ENCODE measurements at places on chromosomes 4 and X. TPM values are rescaled to one million over a fixed set of nuclear protein-coding genes. Genes with fewer than 3 reads are reported as not detected.

The SNCA gene
- 9.3 TPM for total RNA-seq

GRCh38 chr4:26576231-26576739 lies 7.6 kb upstream of the TBC1D19 start:
- no peak overlapping the region for H3K27ac ChIP-seq
- no peaks in the 10 kb centered on the region for H3K36me3 ChIP-seq
- H3K4me1 ChIP-seq: peaks cover 5% of the 10 kb centered on the region
- no peaks in the 10 kb centered on the region for H3K27me3 ChIP-seq

- peaks cover 63% of the 10 kb centered on the region for H3K4me1 ChIP-seq
- no peaks in the 10 kb centered on the region for H3K36me3 ChIP-seq
- peak overlapping the region; percentile 100 for H3K27ac ChIP-seq
- peak overlapping the region; percentile 77 for H3K4me3 ChIP-seq
- DNase-seq: peak; percentile 53
These were observed 426 bp downstream of the SLBP start for GRCh38 chr4:1711571-1712215.

DNA sequence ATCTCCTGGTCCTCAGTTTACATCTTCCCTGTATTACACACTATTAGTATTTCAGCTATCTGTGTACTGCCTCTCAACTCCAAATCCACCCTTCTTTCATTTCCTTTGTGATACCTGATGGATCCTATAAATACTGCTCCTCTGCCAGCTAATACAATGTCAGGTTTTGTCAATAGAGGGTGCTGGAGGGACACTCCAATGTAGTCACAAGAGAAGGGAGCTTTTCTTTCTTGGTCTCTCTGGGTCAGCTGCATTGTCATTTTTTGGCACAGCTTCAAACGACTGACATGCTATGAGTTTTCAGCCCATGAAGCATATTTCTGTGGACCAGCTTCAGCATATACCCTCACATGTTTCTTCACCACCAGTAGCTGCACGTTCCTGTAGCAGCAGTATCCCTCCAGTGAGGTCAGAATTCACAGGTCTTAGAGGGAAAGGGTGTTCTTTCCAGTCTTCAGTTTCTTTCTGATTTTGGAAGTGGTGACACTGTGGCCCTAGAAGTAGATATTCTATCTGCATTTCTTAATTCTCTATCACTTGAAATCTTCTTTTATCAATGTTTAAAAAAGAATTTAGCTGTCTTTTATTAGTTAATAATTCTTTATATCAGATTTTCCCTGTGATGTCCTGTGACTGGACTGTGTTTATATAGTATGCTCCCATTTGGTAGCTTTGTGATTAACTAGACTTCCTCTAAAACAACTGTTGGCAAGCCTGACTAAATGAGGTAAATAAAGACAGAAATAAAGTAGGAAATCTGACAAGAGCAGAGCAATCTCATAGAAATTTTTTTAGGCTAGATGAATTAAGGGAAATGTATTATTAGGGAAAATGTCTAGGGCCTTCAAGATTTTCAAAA lies 60.6 kb downstream of the GABRA2 start:
- no peaks in the 10 kb centered on the region for H3K27me3 ChIP-seq
- H3K36me3 ChIP-seq: no peaks in the 10 kb centered on the region
- H3K27ac ChIP-seq: no peak overlapping the region

The NUDT11 gene
- total RNA-seq: 2.1 TPM

DNA sequence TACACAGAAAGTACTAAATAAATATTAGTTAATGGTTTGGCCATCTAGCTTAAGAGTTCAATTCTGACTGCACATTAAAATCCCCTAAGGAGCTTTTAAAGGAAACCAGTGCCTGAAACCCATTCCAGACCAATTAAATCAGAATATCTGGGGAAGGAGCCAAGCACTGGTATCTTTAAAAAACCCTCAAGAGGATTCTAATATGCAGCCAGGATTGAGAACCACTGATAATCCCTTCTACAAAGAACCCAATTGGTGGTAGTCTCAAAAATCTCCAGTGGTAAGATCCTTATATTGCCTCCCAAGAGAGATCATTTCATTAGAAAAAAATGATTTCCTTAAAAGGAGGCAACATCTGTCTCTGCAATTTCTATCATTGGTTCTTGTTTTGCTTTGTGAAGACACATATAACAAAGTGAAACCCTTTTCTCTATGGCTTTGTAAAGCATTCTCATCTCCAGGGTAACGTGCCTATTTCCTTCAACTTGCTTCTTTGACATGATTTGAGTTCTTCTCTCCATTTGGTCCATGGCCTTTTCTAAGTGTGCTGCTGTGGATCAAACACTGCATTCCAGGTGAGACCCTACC lies 3.5 kb downstream of the GPR34 start:
- no peak for DNase-seq
- H3K4me3 ChIP-seq: no peak overlapping the region
- no peaks in the 10 kb centered on the region for H3K4me1 ChIP-seq
- H3K27me3 ChIP-seq: no peaks in the 10 kb centered on the region
- no peaks in the 10 kb centered on the region for H3K36me3 ChIP-seq

DNA sequence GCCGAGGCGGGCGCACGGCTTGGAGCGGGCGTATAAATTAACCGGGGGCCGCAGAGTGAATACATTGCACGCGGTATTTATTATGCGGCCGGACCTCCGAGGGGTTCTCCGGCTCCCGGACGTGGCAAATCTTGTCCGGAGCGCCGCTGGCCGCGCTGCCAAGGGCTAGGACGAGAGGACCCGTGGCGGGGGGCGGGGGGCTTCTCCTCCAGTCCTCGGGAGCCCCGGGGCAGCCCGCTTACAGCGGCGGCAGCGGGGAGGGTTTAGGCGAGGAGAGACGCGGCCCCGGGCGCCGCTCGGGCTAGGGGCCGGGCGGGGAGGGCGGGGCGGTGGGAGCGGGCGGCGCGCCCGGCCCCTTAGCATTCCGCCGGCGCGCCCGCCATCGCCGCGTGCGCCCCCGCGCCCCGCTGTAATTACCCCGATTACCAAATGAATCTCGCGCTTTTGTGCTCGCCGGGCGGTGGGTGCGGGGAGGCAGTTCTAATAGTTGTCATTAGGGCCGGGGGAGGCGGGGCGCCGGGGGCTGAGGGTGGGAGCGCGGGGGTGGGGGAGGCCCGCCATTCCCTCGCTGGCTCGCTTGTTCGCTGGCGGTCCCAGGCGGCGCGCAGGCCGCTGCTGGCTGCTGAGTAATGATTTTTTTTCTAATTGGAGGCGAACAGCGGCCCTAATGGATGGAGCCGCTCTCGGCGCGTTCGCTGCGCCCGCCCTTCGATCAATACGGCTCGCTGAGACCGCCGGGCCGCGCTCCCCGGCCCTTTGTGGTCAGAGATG lies 276.6 kb downstream of the BCOR start:
- H3K27me3 ChIP-seq: no peaks in the 10 kb centered on the region
- peak; percentile 26 for DNase-seq
- H3K27ac ChIP-seq: no peak overlapping the region
- H3K4me1 ChIP-seq: peaks cover 8% of the 10 kb centered on the region
- H3K36me3 ChIP-seq: no peaks in the 10 kb centered on the region

- no peak overlapping the region for H3K4me3 ChIP-seq
- DNase-seq: peak; percentile 44
- H3K36me3 ChIP-seq: no peaks in the 10 kb centered on the region
- H3K27me3 ChIP-seq: no peaks in the 10 kb centered on the region
These were observed 325.7 kb downstream of the PCDH7 start for GRCh38 chr4:31045724-31046318.

The DGKK gene
- not detected for total RNA-seq

- no peaks in the 10 kb centered on the region for H3K27me3 ChIP-seq
- no peaks in the 10 kb centered on the region for H3K36me3 ChIP-seq
- no peaks in the 10 kb centered on the region for H3K4me1 ChIP-seq
- DNase-seq: no peak
These were observed 163.3 kb upstream of the SPOCK3 start for GRCh38 chr4:167397586-167397985.

- no peak overlapping the region for H3K27ac ChIP-seq
- no peaks in the 10 kb centered on the region for H3K4me1 ChIP-seq
- no peak overlapping the region for H3K4me3 ChIP-seq
- no peak for DNase-seq
- no peaks in the 10 kb centered on the region for H3K36me3 ChIP-seq
These were observed 113.3 kb upstream of the H2AZ1 start for GRCh38 chr4:100063355-100063754.

The NLRP2B gene
- not detected for total RNA-seq

DNA sequence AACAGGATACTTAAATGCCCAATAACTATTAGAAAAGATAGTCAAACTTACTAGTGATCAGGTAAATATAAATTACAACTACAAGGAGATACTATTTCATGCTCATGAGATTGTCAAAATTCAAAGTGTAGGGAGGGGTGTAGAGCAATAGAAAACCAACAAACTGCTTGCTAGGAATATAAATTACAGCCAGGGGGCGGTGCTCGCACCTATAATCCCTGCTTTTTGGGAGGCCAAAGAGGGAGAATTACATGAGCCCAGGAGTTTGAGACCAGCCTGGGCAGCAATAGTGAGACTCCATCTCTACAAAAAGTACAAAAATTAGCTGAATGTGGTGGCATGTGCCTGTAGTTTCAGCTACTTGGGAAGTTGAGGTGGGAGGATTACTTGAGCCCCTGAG lies 556.5 kb upstream of the NR3C2 start:
- no peaks in the 10 kb centered on the region for H3K4me1 ChIP-seq
- no peak overlapping the region for H3K27ac ChIP-seq
- H3K27me3 ChIP-seq: no peaks in the 10 kb centered on the region
- no peaks in the 10 kb centered on the region for H3K36me3 ChIP-seq
- DNase-seq: no peak
- H3K4me3 ChIP-seq: no peak overlapping the region

- H3K27me3 ChIP-seq: no peaks in the 10 kb centered on the region
- H3K27ac ChIP-seq: no peak overlapping the region
- H3K4me1 ChIP-seq: no peaks in the 10 kb centered on the region
- no peaks in the 10 kb centered on the region for H3K36me3 ChIP-seq
These were observed 157.6 kb downstream of the ARX start for GRCh38 chrX:24858004-24858746.

GRCh38 chr4:187109636-187110035 lies 386.0 kb upstream of the FAT1 start:
- no peaks in the 10 kb centered on the region for H3K4me1 ChIP-seq
- H3K27me3 ChIP-seq: no peaks in the 10 kb centered on the region
- no peak for DNase-seq
- H3K27ac ChIP-seq: no peak overlapping the region

DNA sequence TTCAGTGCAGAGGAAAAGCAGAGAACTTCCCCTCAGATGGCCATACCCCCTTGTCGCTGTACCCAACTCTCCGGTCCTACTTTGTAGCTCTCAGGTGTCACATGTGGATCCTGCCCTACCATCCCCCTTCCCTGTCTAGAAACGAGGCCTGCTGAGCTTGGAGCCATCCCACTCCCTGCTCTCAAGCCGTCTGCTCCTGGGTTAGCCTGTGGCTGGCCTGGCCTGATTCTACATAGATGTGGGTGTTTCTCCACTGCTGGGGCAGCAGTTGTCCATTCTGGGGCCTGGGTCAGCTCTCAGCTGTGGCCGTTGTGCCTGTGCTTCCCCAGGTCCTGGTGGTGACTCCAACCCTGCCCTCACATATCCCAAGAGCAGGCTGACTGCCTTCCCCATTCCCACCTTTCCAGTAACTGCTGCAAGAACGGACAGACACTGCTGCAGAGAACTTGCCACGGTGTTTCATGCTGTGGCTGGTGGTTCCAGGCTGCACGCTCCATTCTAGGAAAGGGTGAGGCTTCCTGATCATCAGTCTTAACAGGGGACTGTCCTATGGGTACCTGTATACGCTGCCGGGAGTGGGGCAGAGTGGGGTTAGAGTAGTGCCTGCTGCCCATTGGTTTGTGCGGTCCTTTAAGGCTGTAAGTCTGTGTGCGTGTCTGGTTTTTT lies 3.6 kb downstream of the IL9R start:
- H3K27ac ChIP-seq: no peak overlapping the region
- H3K27me3 ChIP-seq: no peaks in the 10 kb centered on the region

The CLTRN gene
- total RNA-seq: 1.3 TPM

DNA sequence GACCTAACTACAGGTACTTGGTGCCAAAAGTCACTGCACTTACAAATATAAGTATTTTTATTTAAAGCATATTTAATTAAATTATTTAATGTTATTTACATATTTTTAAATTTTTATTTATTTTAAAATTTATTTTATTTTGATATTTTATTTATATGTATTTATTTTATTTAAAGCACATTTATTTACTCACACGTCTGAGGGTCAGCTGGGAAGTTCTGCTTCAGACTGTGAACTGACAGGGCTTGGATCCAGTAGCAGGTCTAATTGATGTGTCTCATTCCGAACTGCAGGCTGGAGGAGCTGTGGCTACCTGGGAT lies 392.5 kb downstream of the GBA3 start:
- no peaks in the 10 kb centered on the region for H3K27me3 ChIP-seq
- H3K4me1 ChIP-seq: no peaks in the 10 kb centered on the region
- H3K36me3 ChIP-seq: no peaks in the 10 kb centered on the region
- H3K4me3 ChIP-seq: no peak overlapping the region
- no peak for DNase-seq

- no peak overlapping the region for H3K4me3 ChIP-seq
- no peaks in the 10 kb centered on the region for H3K36me3 ChIP-seq
- H3K4me1 ChIP-seq: no peaks in the 10 kb centered on the region
- H3K27me3 ChIP-seq: no peaks in the 10 kb centered on the region
- no peak overlapping the region for H3K27ac ChIP-seq
These were observed 40.7 kb downstream of the FANCB start for GRCh38 chrX:14832151-14832550.

The CPZ gene
- 0.66 TPM for total RNA-seq

The GSPT2 gene
- total RNA-seq: 0.66 TPM

The BST1 gene
- total RNA-seq: 0.99 TPM

- H3K27ac ChIP-seq: no peak overlapping the region
- no peaks in the 10 kb centered on the region for H3K36me3 ChIP-seq
- H3K4me1 ChIP-seq: no peaks in the 10 kb centered on the region
- DNase-seq: no peak
- H3K27me3 ChIP-seq: no peaks in the 10 kb centered on the region
- no peak overlapping the region for H3K4me3 ChIP-seq
These were observed 67.4 kb upstream of the WDR1 start for GRCh38 chr4:10184041-10184440.

GRCh38 chrX:64206556-64207162 lies 1.2 kb upstream of the AMER1 start:
- H3K27me3 ChIP-seq: no peaks in the 10 kb centered on the region
- DNase-seq: peak; percentile 39
- H3K4me1 ChIP-seq: peaks cover 31% of the 10 kb centered on the region
- no peaks in the 10 kb centered on the region for H3K36me3 ChIP-seq

DNA sequence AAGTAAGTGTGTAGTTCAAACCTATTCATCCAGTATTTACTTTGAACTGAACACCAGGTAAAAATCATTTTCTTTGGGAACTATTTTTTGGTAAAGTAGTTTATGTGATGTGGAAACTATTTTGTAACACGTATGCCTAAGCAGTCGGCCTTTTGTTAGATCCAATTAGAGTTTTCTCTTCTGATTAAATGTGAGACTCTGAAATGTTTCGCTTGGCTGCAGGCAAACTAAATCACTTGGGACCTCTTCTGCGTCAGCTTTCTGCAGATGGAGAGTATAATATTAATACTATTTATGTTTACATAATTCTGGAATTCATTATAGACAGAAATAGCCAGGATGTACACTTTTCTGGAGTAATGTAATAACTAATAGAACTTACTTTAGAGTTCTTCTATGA lies 46.9 kb downstream of the BMPR1B start:
- H3K4me1 ChIP-seq: no peaks in the 10 kb centered on the region
- H3K4me3 ChIP-seq: no peak overlapping the region
- no peaks in the 10 kb centered on the region for H3K36me3 ChIP-seq
- no peak for DNase-seq
- H3K27ac ChIP-seq: no peak overlapping the region
- H3K27me3 ChIP-seq: no peaks in the 10 kb centered on the region

GRCh38 chr4:99991741-99992140 lies 41.7 kb upstream of the H2AZ1 start:
- no peak overlapping the region for H3K4me3 ChIP-seq
- H3K27ac ChIP-seq: no peak overlapping the region
- no peaks in the 10 kb centered on the region for H3K27me3 ChIP-seq
- no peaks in the 10 kb centered on the region for H3K4me1 ChIP-seq
